ENCODE measurements at places on chromosomes 6 and 20. TPM values are rescaled to one million over a fixed set of nuclear protein-coding genes. Genes with fewer than 3 reads are reported as not detected.

GRCh38 chr20:43151901-43152300, 37.8 kb downstream of the PTPRT start:
- H3K27ac ChIP-seq: no peak overlapping the region
- no peak overlapping the region for H3K4me3 ChIP-seq
- no peaks in the 10 kb centered on the region for H3K36me3 ChIP-seq
- no peaks in the 10 kb centered on the region for H3K27me3 ChIP-seq
- no peak for DNase-seq

- H3K4me1 ChIP-seq: peaks cover 33% of the 10 kb centered on the region
- H3K27ac ChIP-seq: peak overlapping the region; percentile 65
- peak overlapping the region; percentile 88 for H3K4me3 ChIP-seq
- peak; percentile 51 for DNase-seq
- H3K36me3 ChIP-seq: peaks cover 40% of the 10 kb centered on the region
These were observed 563 bp upstream of the SRSF3 start for GRCh38 chr6:36593569-36594028.

- H3K4me3 ChIP-seq: no peak overlapping the region
- no peaks in the 10 kb centered on the region for H3K36me3 ChIP-seq
- no peaks in the 10 kb centered on the region for H3K27me3 ChIP-seq
- H3K27ac ChIP-seq: no peak overlapping the region
These were observed 125.2 kb upstream of the THBS2 start for GRCh38 chr6:169378620-169379381.

DNA sequence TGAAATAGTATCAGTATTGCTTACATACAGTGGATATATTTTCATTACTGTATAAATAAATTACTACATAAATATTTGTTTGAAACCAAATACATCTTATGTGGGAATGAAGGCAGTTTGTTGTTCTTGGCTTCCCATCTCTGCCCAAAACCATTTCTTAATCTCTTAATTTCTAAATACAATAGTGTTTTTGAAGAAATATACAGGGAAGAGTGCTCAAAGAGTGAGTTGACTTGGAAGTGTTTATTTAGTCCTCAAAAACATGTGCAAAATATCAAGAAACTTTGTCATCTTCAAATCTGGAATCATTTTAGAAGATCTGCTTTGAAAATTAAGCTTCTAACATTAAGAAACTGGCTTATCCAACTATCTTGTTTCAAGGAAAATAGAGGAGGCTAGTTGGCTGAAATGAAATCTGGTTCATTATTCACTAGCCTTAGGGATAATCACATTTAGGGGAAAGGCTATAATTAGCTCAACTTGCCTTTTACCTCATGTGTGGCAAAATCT, 259.8 kb upstream of the FLRT3 start:
- no peak overlapping the region for H3K27ac ChIP-seq
- no peaks in the 10 kb centered on the region for H3K27me3 ChIP-seq
- H3K36me3 ChIP-seq: no peaks in the 10 kb centered on the region
- no peaks in the 10 kb centered on the region for H3K4me1 ChIP-seq
- no peak for DNase-seq
- no peak overlapping the region for H3K4me3 ChIP-seq

Gene BPIFB4
- not detected for total RNA-seq

- peak overlapping the region; percentile 47 for H3K27ac ChIP-seq
- H3K4me3 ChIP-seq: no peak overlapping the region
- no peaks in the 10 kb centered on the region for H3K27me3 ChIP-seq
- H3K36me3 ChIP-seq: no peaks in the 10 kb centered on the region
These were observed 49.8 kb downstream of the FRK start for GRCh38 chr6:116010790-116011401.
